Activated naive CD8-positive, alpha-beta T cell treated with anti-CD3 and anti-CD28 coated beads for 36 hours (primary cell): ENCODE measurements at places on chromosomes 4 and X.
A peak's percentile ranks its signal among the peaks of the same experiment; 100 is the strongest.

- H3K36me3 ChIP-seq: no peaks in the 10 kb centered on the region
- H3K4me1 ChIP-seq: no peaks in the 10 kb centered on the region
- DNase-seq: no peak
Observed at GRCh38 chr4:20529691-20530090, 170.6 kb upstream of the PACRGL start.

GRCh38 chr4:38468339-38468866, 195.6 kb upstream of the KLF3 start:
- H3K27me3 ChIP-seq: no peaks in the 10 kb centered on the region
- H3K27ac ChIP-seq: no peak overlapping the region
- H3K4me3 ChIP-seq: no peak overlapping the region
- H3K4me1 ChIP-seq: peaks cover 5% of the 10 kb centered on the region
- peaks cover 12% of the 10 kb centered on the region for H3K36me3 ChIP-seq
- no peak for DNase-seq

DNA sequence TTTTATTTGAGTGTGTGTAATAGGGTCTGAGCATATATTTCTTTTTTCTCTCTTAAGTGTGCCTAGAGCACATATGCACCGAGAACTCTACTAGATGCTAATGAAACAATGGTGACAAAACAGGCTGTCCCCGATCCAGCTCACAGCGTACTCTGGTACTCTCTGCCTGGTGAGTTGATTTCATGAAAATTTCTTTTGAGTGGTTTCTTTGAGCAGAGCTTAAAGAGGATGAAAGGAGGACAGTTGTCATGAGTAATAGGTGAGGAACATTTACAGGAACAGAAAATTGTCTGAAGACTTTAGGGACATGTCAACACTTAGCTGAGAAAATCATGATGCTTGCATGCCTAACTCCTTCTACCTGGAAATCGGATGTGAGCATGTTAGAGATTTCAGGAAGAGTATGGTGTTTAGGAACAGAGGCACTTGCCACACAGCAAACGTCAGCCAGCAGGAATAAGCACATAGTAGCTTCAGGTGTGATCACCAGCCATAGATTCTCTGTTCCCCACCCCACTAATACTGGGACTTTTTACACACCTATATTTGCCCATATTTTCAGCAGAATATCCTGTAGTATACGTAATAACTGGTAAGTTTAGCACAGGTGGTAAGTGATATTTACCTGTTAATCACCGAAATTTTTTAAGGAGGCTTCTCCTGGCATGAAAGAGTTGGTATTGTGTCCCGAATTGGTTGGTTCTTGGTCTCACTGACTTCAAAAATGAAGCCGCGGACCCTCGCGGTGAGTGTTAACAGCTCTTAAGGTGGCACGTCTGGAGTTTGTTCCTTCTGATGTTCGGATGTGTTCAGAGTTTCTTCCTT, 111.1 kb downstream of the ZNF330 start:
- H3K27ac ChIP-seq: no peak overlapping the region
- no peaks in the 10 kb centered on the region for H3K4me1 ChIP-seq
- H3K27me3 ChIP-seq: peaks cover 53% of the 10 kb centered on the region
- no peaks in the 10 kb centered on the region for H3K36me3 ChIP-seq

DNA sequence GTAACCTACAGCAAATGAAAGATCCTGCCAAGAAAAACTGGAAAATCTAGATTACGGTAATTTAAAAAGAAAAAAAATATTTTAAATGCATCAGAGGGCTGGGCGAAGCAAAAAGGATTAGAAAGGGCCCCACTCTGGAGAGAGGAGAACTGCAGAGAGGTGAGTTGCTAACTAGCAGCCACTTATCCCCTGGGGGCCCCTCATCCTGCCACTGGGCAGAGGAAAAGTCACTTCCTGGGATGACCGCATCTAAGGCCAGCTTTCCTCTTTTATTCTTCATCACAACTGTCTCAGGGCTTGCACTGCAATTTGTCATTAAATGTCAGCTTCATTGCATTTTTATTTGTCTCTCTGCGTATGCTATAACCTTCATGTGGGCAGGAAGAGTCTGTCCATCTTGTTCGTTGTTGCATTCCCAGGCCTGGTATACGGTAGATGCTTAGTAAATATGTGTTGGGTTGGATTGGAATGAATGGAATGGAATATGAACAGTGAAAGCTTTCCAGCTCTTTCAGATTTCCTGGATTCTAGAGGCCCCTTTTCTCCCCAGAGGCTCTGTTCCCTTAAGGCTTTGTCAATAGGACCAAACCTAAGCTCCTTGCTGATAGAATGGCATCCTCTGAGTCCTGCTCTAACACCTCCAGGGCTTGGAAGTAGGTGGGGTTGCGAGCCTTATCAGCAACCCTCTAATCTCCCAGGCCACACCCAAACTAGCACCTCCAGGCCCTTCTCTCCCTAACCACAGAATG, 58.9 kb downstream of the TLR10 start:
- no peak overlapping the region for H3K4me3 ChIP-seq
- peaks cover 4% of the 10 kb centered on the region for H3K4me1 ChIP-seq
- no peak for DNase-seq
- H3K27ac ChIP-seq: no peak overlapping the region

GRCh38 chrX:107659768-107660167, 31.5 kb downstream of the PRPS1 start:
- peaks cover 6% of the 10 kb centered on the region for H3K4me1 ChIP-seq
- no peaks in the 10 kb centered on the region for H3K36me3 ChIP-seq
- H3K27me3 ChIP-seq: no peaks in the 10 kb centered on the region
- no peak overlapping the region for H3K27ac ChIP-seq
- H3K4me3 ChIP-seq: no peak overlapping the region
- DNase-seq: no peak

DNA sequence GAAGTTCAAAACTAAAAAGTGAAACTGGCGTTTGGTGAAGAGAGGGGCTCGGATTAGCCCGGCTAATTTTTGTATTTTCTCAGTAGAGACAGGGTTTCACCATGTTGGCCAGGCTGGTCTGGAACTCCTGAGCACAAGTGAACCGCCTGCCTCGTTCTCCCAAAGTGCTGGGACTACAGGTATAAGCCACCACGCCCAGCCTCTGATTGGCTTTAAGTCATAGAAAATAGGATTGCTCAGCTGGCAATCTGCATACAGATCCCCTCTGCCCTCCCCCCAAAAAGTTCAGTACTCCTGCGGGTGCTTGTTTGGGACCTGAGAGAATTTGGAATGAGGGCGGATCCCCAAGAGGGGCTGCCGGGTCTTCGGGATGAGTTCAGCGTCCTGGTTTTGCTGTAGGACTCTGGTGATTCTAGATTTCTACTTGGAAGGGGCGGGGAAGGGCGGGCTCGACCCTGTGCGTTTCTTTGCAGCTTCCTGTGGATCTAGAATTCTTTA, 537 bp upstream of the PRKX start:
- peaks cover 3% of the 10 kb centered on the region for H3K36me3 ChIP-seq
- peaks cover 5% of the 10 kb centered on the region for H3K4me1 ChIP-seq
- no peaks in the 10 kb centered on the region for H3K27me3 ChIP-seq
- H3K4me3 ChIP-seq: peak overlapping the region; percentile 72

GRCh38 chr4:25076625-25077398, 46.1 kb upstream of the LGI2 start:
- no peaks in the 10 kb centered on the region for H3K4me1 ChIP-seq
- H3K27me3 ChIP-seq: peaks cover 15% of the 10 kb centered on the region
- no peak overlapping the region for H3K4me3 ChIP-seq
